ENCODE measurements at places on chromosomes 4 and X.

- no peak for DNase-seq
Measured at GRCh38 chrX:30313322-30313721, 4.1 kb upstream of the NR0B1 start.

DNA sequence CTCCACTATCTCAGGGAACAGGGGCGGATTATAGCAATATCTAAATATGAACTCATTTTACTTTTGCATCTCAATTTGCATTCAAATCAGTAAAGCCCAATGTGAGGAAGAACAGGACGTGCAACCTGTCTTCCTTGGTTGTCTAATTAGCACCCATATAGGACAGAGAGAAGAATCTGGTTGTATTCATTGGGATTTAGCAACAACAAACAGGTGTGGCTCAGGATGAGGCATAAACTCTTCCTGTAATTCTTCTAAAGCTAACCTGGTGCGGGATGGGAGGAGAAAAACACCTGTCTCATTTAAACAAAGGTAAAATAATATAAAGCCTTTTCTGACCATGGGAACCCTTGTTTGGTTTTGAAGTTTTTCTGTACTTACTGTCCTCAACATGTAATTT is 22.2 kb downstream of the TMPRSS11A start:
- no peak for DNase-seq

- DNase-seq, result no peak
Measured at GRCh38 chr4:40301603-40302002, 33.5 kb upstream of the CHRNA9 start.

DNA sequence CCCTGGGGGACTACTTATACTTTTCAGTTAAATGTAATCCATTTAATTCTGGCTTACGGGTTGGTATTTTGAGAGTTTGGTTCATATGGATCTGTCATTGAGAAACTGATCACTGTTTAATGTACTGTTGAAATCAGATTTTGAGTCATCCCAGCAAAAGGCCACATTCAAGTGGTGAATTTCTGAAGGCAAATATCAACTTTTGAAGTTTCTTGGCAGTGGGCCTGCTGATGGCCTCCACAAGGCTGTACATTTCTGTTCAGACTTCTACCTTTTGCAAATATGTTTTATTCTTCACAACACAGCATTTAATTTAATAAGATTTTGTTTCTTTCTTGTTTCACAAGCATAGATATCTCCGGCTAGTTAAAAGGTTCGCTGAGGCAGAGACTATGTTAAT is 138.7 kb downstream of the PDGFC start:
- DNase-seq, result no peak

- DNase-seq, result no peak
Measured at GRCh38 chr4:162683659-162684370, 482.9 kb downstream of the NAF1 start.

- no peak for DNase-seq
Measured at GRCh38 chr4:121277194-121278105, 103.4 kb downstream of the QRFPR start.

GRCh38 chr4:82798168-82799005 is at the start of gene SCD5:
SCD5 (minus strand) TSS chr4:82798796; CDS start chr4:82798537, 259 bp downstream.
- DNase-seq, result no peak

DNA sequence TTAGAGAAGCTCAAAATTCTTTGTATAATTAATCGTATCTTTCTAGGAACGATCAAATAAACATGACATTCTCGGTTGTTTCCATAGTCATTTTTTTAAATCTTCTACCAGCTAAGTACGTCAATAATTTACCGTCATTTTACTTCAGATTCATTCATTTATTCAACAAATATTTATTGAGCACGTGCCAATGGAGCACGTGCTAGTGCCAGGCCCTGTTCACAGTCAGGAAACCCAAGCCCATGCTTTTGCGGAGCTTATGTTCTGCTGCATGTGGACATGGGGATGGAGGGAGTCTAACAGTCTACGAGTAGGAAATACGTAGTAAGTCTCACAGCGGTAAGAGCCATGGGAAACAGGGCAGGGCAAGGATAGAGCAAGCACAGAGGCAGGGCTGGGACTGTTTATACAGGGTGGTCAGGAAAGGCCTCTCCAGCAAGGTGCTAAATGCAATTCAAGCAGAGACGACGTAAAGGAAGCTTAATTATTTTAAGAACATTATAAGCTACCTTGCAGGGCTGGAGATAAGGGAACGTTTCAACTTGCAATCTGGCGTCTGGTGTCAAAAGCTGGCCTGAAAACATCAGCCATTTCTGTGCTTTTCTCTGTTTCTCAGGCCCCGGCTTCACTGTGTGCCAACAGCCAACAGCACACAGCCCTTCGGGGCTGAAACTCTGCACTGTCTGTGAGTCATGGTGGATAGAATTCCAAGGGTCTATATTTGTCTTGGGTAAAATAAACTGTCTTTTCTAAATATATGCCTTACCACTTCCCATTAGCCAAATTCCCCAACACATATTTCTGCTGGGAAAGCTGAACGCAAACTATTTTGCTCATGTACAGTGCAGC is 517.1 kb upstream of the ZFP42 start:
- DNase-seq, result no peak

DNA sequence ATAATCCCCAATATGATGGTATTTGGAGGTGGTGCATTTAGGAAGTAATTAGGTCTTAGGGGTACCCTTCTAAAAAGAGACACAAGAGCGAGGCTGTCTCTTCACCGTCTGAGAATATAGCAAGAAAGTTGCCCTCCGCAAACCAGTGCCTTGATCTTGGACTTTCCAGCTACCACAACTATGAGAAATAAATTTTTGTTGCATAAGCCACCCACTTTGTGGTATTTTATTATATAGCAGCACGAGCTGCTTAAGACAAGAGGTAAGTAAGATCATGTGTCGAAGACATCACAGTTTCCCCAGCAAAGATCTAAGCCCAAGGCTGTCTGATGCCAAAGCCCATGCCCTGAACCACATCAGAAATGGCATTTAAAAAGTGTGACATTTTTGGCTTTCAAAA is 9.6 kb upstream of the EXOSC9 start:
- DNase-seq, result no peak

GRCh38 chrX:107467271-107467670 is 17.8 kb downstream of the FRMPD3 start:
- no peak for DNase-seq

DNA sequence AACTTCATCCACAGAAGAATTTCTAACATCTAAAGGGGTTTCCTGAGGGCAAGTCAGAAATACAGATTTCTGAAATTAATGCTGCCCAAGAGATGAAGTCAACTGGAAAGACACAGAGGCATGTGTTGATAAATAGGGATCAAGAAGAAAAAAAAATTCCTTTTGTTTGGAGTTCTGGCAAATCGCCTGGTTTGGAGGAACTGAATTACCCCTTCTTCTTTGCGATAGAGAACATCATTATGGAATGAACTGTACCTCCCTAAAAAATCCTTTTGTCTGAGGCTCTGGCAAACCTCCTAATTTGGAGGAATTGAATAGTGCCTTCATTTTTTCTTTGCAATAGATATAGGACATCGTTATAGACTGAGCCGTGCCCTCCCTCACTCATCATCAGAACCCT is 200.9 kb downstream of the DHRSX start:
- no peak for DNase-seq

- DNase-seq, result no peak
Measured at GRCh38 chr4:36215627-36216026, 28.7 kb downstream of the ARAP2 start.

- DNase-seq, result no peak
Measured at GRCh38 chr4:183438458-183439113, 5.8 kb upstream of the CDKN2AIP start.

GRCh38 chrX:13427441-13428052 is 107.7 kb upstream of the ATXN3L start:
- DNase-seq, result no peak

- DNase-seq, result no peak
Measured at GRCh38 chr4:139024686-139025085, 9.1 kb downstream of the NOCT start.

GRCh38 chr4:154491341-154492271 is at the start of gene DCHS2:
DCHS2 (minus strand) TSS chr4:154491799; CDS start chr4:154491355, 444 bp downstream.
- DNase-seq, result no peak

- DNase-seq, result no peak
Measured at GRCh38 chr4:6478546-6479220, 6.3 kb upstream of the PPP2R2C start.

DNA sequence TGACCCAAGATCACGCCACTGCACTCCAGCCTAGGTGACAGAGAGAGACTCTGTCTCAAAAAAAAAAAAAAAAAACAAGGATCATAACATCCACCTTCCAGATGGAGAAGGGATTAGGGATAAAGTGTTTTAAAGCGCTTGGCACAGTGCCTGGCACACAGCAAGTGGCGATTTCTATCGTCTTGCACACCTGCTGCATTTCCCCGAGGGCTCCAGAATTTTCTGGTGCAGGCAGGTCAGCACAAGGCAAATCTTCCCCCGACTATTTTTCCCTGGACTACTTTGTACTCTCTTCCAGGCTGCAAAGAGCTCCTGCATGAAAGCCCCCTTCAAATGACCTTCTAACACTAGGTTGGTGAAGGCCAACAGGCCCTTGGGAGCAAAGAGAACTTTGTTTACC is 57.3 kb downstream of the APBB2 start:
- DNase-seq, result no peak

GRCh38 chr4:187491286-187491685 is 504.3 kb upstream of the ZFP42 start:
- no peak for DNase-seq

- peak; percentile 61 for DNase-seq
Measured at GRCh38 chr4:123396307-123397143, at the start of gene SPRY1. SPRY1 (plus strand) TSS chr4:123396795; CDS start chr4:123401592, 4,797 bp downstream.

DNA sequence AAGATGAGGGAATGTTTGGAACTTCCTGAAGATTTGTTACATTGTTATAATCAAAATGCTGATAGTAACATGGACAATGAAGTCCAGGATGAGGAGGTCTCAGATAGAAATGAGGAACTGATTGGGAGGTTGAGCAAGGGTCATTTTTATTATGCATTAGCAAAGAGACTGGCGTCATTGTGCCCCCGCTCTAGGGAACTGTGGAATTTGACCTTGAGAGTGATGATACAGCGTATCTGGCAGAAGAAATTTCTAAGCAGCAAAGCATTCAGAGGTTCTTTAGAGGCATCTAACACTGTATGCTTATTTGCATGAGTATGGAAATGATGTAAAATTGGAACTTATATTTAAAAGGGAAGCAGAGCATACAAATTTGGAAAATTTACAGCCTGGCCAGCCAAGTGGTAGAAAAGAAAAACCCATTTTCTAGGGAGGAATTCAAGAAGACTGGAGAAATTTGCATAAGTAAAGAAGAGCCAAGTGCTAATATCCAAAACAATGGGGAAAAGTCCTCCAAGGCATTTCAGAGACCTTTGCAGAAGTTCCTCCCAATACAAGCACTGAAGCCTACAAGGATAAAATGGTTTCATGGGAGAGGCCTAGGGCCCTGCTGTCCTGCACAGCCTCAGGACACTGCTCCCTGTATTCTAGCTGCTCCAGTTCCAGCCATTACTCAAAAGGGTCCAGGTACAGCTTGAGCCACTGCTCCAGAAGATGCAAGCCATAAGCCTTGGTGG is 483.0 kb upstream of the NDST4 start:
- DNase-seq, result no peak

- no peak for DNase-seq
Measured at GRCh38 chr4:107035819-107036583, at the start of gene DKK2. DKK2 (minus strand) TSS chr4:107036313; CDS start chr4:107035591, 722 bp downstream.

DNA sequence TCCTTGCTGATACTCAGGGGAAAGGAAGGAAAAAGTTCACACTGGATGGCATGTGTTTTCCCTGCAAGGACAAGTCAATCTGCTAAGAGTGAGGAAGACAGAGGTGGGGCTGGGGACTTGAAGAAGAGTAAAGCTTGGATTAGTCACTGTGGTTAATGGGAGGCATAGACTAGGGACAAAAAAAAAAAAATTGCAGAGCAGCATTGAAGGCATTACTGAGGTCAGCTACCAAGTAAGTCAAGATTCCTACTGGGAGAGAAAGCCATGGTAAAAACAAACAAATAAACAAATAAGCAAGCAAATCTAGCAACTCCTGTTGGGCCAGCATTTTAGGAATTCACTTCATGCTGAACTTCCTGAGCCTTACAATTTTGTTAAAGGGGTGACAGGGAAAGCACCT is 58.2 kb upstream of the GPC4 start:
- no peak for DNase-seq

GRCh38 chr4:73573794-73574528 is 46.3 kb downstream of the RASSF6 start:
- peak; percentile 41 for DNase-seq

DNA sequence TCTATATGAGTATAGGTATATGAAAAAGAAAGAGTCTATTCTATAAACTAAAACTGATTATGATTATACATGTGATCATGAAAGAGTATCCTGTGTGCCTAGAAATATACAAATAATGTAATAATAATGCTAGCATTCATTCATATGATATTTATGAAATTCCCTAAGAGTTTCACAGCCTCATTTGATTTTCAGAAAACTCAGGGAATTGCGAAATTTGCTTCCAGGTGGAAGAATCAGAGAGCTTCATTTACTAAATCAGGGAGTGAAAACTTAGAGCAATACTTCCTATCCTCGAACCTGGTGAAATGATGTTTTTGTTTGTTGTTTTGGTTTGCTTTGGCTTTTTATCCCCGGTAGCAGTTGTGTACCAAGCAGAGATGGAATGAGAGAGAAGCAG is 1105.7 kb upstream of the SLIT2 start:
- DNase-seq, result no peak

Data from KG1 (cell line).